ENCODE measurements at places on chromosomes 13 and 19.
A peak's percentile ranks its signal among the peaks of the same experiment; 100 is the strongest.

GRCh38 chr19:32540621-32541020, 40.4 kb upstream of the PDCD5 start:
- no peak for DNase-seq

- no peak for DNase-seq
Measured at GRCh38 chr19:16061943-16062342, 14.4 kb upstream of the TPM4 start.

- peak; percentile 12 for DNase-seq
Measured at GRCh38 chr13:60267498-60268202, 103.9 kb upstream of the DIAPH3 start.

DNA sequence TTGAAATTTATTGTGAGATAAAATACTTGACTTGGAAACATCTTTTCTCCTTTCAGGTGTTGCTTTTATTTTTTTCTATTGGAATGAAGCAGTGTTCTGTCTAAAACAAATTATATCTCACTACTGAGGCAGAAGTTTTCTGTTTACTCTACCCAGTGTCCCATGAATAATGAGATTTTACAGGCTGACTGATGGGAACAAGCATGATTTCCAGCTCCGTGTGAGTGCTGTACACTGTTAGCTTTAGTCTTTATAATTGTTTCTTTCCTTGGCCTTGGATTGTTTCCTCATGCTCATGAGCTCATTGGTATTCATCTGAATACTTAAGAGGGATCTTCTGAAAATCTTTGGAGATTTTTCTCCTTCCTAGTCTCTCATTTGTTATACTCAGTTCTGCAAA, 2049.5 kb upstream of the PRR20A start:
- DNase-seq = no peak

DNA sequence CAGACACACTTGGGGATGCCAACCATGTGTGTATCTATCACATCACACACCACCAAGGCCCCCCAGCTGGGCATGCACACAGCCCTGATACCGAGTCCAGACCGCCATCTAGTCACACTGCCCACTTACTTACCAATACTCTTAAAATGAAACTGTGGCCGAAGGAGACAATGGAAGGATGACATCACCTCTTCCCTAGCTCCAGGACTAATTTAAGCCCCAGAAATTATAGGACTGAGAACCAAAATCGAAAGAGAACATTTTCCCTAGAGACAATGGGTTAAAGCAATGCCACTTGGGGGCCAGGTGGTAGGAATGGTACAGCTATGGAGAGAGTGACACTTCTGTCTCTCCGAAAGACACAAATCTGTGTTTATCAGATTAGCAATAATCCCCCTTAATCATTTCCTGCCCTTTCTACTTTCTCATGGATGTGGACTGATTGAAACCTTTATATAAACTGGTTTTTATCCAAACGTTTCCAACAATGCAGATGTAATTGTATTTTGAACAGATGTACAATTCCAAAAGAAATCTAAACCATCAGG, 663 bp upstream of the GGACT start:
- DNase-seq = no peak

- DNase-seq = no peak
Measured at GRCh38 chr13:39419876-39420275, 183.1 kb downstream of the LHFPL6 start.

- DNase-seq = no peak
Measured at GRCh38 chr13:47250146-47250545, 353.3 kb upstream of the HTR2A start.

DNA sequence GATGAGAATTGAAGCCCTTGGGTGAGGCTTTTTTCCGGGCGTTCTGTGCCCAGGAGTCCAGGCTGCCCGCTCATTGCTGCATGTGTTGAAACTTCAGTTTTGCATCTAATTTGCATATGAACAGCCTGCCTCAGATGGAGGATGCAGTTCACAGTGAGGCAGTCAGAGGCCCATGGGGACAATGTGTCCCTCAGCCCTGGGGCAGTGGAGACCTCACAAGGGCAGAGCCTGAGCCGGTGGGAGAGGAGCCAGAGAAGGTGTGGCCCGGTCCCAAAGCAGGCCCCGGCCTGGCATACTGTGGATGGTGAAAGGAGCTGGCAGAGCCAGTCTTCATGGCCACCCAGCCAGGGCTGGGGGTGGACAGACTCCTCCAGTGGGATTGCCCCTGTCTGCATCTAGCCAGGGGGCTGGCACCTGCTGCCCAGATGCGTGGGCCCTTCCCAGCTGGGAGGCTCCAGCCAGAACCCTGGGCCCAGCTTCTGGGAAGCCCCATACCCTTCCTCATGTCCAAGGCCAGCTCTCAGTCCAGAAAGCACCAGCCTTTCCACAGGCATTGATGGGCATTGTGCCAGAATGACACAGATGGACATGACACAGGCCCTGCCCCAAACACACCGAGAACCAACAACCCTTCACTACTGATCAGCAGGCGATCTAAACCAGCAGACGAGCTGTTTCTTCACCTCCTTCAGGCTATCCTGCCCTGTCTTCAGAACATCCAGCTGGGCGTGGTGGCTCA, 32.9 kb upstream of the KCTD15 start:
- no peak for DNase-seq

DNA sequence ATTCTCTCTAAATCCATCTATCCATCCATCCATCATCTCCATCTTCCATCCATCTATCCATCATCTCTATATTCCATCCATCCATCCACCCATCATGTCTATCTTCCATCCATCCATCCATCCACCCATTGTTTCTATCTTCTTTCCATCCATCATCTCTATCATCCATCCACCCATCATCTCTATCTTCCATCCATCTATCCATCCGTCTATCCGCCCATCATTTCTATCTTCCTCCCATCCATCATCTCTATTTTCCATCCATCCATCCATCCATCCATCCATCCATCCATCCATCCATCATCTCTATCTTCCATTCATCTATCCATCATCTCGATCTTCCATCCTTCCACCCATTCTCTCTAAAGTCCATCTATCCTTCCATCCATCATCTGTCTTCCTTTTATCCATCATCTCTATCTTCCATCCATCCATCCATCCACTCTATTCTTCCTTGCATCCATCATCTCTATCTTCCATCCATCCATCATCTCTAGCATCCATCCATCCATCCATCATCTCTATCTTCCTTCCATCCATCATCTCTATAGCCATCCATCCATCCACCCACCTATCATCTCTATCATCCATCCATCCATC, 34.7 kb downstream of the NWD1 start:
- no peak for DNase-seq

DNA sequence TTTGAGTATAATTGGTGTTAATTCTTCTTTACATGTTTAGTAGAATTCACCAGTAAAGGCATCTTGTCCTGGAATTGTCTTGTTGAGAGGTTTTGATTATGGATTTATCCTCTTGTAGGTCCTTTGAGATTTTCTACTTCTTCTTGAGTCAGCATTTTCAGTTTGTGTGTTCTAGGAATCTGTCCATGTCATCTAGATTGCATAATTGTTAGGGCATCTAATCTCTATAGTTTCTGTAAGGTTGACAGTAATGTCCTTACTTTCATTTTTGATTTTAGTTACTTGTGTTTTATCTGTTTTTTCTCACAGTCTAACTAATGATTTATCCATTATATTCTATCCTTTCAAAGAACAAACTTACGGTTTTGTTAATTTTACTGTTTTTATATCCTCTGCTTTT, 492.0 kb downstream of the FGF9 start:
- DNase-seq = no peak

GRCh38 chr13:49146950-49147355, 73.2 kb upstream of the MLNR start:
- no peak for DNase-seq

DNA sequence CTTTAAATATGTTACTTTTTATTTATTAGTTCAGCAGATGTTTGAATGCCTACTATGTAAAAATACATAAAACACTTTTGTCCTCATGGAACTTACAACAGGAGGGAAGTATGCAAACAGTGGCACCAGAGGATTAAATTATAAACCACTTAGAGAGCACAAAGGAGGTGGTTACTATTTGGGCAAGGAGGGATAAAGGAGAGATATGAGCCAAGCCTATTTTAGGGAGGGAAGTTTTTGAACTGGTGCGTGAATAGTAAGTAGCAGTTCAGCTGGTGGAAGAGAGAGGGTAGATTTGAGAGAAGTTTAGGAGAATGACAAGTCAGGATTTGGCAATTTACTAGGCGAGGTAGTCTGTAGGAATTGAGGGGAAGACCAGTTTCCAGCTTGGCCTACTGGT, 8.6 kb downstream of the AKAP11 start:
- no peak for DNase-seq

DNA sequence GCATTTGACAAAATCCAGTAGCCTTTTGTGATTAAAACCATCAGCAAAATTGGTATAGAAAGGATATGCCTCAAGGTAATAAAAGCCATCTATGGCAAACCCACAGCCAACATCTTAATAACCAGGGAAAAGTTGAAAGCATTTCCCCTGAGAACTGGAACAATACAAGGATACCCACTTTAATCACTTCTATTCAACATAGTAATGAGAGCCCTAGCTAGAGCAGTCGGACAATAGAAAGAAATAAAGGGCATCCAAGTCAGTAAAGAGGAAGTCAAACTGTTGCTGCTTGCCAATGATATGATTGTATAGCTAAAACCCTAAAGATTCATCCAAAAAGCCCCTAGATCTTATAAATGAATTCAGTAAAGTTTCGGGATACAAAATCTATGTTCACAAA, 1510.3 kb downstream of the PCDH9 start:
- DNase-seq = no peak

GRCh38 chr13:52844836-52845235, 3.6 kb downstream of the PCDH8 start:
- DNase-seq = no peak

DNA sequence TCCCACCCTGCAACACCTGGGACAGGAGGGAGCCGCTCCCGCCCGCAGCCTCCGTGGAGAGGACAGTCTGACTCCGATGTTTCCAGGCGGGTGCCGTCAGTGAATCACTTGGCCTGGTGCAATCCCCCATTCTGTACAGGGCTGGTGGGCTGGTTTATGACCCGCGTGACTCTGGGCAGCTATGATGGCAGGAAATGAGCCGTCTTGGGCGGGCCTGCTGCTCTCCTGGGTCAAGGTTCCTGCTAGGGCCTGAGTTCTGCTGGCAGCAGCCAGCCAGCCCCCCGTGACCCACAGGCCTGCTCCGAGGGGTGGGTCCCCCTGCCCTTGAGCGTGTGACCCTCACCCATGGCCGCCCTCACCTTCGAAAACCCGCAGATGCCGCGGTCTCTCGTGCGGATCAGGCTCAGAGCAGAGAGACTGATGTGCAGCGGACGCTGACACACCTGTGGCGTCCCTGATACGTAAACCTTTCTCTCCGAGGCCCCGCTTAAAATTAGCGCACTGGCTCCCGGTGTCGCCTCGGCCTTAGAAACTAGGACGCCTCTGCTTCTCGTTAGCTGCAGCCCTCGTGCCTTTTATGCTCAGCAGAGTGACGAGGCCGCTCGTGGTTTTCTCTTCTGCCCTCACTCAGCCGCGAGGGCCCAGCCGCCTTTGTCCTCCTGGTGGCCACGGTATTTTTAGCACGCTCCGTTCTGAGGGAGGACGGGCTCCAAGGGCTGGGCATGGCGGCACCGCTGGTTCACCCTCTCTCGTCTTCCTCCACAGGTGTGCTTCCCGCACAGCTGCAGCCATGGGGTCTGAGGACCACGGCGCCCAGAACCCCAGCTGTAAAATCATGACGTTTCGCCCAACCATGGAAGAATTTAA, 63.4 kb downstream of the KDM4B start:
- no peak for DNase-seq

DNA sequence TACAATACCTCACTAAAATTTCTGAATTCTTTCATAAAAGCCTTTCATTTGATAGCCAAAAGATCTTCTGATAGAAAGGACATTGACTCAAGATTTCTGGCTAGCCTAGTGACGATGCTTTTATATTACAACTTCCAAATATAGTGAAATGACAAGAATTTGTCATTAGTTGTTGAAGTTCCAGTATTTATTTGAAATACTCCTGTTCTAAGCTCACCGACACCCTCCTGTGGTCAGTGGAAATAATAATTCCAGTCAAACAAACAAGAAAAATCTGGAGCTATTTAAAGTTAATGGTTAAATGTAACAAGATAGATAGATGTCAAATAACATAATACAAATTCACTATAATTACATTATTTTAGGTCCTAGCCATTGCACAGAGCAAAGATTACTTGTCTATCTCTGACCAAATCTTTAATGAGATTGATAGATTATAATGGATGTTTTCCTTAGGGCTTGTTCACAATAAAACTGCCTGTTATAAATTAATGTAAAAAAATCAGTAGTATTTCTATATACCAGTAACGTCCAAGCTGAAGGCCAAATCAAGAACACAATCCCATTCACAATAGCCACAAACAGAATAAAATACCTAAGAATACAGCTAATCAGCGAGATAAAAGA, 195.5 kb downstream of the RGCC start:
- DNase-seq = no peak

GRCh38 chr13:75829830-75830229, 193.7 kb downstream of the LMO7 start:
- no peak for DNase-seq

DNA sequence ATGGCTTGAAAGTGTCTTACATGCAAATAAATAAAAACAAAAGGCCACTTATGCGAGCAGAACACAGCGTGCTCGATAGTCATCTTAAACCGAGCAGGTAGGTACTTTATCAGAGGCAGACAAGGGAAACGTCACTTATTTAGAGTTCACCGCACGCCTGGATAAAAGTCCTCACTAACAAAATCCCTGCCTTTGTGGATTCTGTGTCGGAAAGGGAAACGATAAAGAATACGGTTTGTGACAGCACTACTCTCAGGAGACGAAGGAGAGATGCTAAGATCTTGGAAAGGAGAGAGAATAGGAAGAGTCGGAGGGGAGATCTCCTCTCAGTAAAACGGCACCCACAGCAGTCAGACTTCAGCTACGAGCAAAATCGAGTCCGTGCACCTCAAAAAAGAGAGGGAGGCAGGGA, 581 bp downstream of the RCBTB1 start:
- DNase-seq = no peak

DNA sequence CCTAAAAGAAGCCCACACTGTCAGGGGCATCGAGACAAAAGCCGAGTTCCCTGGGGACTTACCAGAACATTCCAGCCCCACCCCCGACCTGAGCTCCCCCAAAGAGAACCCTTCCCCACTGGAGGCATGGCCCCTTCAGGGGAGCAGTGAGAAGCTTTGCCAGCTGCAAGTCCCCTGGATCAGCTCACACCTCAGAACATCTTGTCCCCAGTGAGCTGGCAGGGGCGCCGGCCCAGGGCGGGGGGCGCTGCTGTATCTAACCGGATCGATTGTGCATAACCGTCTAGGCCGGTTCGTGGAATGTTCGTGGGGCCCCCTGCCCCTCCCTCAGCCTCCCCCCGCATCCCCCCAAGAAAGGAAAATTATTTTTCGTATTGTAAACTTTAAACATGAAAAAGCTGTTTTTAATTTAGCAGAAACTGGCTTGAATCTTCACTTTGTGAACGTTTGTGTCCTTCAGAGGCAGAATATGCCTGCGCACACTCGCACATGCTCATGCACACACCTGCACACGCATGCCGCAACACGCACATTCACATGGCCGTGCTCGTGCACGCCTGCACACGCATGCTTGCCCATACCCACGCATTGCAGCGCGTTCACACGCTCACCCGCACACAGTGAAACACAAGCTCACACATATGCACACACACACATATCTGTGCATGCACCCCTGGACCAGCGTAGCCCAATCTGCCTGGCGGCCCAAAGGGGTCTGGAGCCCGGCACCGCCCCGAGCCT, 12.0 kb upstream of the CRTC1 start:
- DNase-seq = no peak

GRCh38 chr13:23696610-23697009, 126.4 kb downstream of the TNFRSF19 start:
- no peak for DNase-seq

All from right renal pelvis (tissue), 4 donors.